Fibroblast of skin of right biceps (primary cell): ENCODE measurements at places on chromosomes 2 and 18.

- DNase-seq: no peak
These were observed 126.1 kb downstream of the TCF4 start for GRCh38 chr18:55461848-55462247.

- no peak for DNase-seq
These were observed 42.1 kb upstream of the SCN7A start for GRCh38 chr2:166536111-166536510.

DNA sequence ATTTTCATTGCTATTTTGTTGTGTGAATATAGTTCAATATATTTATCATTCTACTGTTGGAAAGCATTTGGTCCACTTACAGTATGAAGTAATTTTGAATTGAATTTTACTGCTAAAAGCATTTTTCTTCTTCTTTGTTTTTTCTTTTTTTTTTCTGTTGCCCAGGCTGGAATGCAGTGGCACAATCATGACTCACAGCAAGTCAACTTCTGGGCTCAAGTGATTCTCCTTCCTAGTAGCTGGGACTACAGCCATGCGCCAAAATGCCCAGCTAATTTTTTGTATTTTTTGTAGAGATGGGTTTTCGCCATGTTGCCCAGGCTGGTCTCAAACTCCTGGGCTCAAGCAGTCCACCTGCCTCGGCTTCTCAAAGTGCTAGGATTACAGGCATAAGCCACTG is 2.4 kb upstream of the ETAA1 start:
- DNase-seq: peak; percentile 42

DNA sequence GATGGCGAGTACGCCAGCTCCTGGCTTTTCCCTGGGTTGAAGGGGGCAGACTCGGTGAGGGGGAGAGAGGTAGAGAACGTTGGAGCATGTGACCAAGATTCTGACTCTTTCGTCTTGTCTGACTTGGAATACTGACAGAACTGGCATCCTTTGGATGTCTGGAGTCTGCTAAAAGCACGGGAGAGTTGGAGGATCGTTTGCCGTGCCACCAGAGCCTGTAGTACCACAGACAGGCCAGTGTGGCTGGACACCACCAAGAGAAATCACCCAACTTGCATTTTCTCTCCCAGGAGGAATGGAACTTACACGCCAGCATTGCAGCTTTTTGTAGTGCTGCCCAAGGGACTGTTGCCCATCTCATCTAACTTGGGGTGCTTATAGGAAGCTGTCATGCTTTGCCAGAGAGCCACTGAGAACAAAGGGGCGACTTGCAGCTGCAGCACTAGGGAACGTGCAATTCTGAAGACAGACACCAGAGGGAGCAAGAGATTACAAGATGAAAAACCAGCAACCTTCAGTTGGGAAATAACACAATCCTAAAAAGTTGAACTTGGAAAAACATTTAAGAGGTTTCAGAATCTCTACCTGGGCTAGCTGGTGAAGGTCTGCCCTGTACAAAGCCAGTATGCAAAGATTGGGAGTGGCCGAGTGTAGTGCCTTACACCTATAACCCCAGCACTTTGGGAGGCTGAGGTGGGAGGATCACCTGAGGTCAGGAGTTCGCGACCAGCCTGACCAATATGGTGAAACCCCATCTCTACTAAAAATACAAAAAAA is 24.1 kb downstream of the PSMG2 start:
- peak; percentile 63 for DNase-seq

DNA sequence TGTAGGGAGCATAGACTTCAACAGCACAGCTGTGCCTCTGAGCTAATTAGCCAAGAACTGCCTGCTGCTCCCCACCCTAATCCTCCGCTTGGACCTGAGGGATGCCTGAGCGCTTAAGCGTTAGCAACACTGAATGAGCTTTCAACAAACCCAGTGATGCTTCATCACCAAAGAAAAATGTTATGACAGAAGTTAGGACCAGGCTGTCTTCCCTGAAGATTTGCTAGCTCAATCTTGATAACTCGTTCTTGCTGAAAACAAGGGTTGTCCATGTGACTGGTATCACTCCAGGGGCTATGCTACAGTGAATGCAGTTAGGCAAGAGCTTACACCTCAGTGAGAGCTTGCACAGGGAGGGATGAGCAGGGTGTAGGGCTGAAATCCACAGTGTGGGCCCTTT is 190.7 kb upstream of the SIX2 start:
- DNase-seq: peak; percentile 64

DNA sequence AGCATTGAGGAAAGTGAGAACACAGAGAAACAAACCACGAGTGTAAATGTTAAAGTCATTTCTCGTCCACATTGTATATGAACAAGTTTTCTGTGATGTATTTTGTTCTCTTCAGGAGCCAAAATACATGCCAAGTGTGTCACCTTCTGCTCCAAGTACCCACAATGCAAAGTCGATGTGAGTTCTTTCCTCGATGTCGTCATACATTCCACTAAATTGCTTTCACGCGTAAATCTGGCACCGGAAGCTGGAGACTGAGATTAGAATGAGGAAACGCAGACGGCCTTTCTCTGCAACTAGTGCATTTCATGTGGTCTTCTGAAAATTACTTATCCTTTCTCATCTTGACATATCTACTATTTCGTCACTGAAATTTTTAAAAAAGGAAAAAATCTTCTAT is 118.5 kb upstream of the SALL3 start:
- DNase-seq: peak; percentile 11

- DNase-seq: peak; percentile 17
These were observed 112.5 kb downstream of the KCNF1 start for GRCh38 chr2:11024259-11024645.

- DNase-seq: no peak
These were observed 196.2 kb downstream of the ZNF385B start for GRCh38 chr2:179664972-179665812.

DNA sequence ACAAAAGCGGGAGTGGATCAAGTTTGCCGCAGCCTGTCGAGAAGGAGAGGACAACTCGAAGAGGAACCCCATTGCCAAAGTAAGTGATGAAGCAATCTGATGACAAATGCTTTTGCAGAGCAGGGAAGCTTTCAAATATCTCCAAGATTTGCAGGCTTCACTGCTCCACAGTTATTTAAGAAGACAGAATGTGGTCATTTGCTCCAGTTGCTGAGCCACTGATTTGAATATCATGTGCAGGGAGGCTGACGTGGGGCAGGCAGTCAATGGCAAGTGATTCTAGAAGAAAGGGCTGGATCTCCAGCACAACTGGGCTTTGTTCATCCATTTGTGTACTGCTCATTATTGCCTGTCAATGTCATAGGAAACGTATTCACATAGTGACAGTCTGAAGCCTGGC is 10.2 kb downstream of the DSG4 start:
- no peak for DNase-seq

DNA sequence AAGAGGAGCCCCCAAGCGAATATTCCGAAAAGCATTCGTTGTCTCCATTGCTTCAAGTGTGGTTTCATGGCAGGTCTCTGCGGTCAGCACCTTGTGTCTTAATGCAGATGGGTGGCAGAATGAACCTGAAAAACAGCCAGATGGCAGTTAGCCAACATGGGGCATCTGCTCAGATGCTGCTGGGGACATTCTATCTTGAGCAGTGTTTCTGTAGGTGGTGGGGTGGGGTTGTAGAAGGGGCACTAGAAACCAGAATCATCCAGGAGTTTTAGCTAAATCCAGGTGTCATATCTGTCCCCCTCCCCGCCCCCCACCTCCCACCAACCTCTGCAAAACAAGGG is 42.1 kb downstream of the ST6GAL2 start:
- DNase-seq: no peak

DNA sequence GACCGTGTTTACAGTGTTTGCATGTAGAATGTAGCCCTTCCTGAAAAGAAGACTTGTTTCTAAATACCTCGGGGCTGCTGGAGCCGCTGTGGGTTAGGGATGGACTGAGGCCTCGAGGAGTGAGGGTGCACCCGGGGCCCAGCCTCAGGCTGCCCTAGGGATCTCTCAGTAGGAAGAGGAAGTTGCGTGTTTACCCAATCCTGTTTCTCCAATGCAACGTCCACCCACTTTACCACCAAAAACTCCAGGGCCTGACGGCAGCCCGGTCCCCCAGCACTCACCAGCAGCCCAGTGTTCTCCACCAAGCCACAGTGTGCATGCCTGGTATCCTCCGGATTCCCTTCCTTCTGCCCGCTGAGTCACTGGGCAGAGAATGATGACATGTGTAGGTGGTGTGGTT is 255.8 kb downstream of the GLI2 start:
- DNase-seq: no peak

DNA sequence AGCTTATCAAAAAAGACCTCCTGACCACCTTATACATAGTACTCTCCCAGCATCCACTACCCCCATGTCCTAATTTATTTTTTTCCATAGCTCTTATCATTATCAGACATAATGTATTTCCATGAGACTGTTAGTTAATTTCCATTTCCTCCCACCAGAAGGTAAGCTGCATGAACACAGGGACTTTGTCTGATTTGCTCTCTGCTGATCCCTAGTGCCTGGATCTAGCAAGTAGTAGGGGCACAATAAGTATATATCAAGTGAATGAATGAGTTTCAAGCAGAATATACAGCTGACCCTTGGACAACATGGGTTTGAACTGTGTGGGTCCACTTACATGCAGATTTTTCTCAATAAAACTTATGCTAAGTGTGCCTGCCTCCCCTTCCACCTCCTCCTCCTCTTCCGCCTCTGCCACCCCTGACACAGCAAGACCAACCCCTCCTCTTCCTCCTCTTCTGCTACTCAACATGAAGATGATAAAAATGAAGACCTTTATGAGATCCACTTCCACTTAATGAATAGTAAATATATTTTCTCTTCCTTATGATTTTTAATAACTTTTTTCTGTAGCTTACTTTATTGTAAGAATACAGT is 53.8 kb downstream of the CTAGE1 start:
- no peak for DNase-seq

DNA sequence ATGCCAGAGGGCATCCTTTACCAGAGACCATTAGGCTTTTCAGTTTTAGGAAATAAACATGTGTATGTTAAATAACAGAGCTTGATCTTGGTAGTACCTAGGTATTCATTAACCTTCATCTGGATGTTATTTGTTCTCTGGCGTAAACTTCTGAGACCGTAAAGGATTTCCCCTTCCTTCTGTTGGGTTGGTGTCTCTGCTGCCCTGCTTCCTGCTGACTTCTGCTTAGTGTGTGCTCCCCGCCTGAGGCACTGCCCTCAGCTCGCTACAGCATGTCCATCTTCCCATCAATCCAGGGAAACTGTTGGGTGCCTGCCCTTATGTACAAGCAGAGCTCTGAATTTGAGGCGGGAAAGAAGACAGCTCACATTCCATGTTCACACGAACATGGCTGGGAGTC is 177.9 kb downstream of the TPGS2 start:
- no peak for DNase-seq

- no peak for DNase-seq
These were observed 469.9 kb upstream of the NRP2 start for GRCh38 chr2:205212357-205212756.

- no peak for DNase-seq
These were observed 111.7 kb downstream of the RTP5 start for GRCh38 chr2:241981076-241981700.

GRCh38 chr2:231664727-231665126 is 43.6 kb upstream of the PTMA start:
- DNase-seq: no peak

DNA sequence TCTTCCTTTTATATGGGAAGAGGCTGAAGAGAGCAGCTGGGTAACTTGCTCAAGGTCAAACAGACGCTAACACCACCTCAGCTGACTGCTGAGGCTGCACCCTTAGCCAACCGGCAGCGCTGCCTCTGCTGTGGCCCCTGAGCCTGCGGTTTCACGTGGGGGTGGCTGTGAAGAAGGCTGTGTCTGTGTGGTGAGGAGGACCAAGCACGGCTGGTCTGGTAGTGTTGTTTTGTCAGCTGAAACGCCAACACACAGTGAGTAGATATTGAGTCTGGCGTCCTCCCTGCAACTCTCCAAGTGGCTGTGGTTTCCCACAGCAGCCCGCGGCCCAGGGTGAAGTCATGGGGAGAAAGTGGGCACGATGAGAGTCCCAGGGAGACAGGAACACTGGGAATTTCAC is 69.6 kb downstream of the THNSL2 start:
- DNase-seq: no peak

GRCh38 chr2:112277596-112278220 is 2.3 kb downstream of the ZC3H6 start:
- DNase-seq: peak; percentile 9

DNA sequence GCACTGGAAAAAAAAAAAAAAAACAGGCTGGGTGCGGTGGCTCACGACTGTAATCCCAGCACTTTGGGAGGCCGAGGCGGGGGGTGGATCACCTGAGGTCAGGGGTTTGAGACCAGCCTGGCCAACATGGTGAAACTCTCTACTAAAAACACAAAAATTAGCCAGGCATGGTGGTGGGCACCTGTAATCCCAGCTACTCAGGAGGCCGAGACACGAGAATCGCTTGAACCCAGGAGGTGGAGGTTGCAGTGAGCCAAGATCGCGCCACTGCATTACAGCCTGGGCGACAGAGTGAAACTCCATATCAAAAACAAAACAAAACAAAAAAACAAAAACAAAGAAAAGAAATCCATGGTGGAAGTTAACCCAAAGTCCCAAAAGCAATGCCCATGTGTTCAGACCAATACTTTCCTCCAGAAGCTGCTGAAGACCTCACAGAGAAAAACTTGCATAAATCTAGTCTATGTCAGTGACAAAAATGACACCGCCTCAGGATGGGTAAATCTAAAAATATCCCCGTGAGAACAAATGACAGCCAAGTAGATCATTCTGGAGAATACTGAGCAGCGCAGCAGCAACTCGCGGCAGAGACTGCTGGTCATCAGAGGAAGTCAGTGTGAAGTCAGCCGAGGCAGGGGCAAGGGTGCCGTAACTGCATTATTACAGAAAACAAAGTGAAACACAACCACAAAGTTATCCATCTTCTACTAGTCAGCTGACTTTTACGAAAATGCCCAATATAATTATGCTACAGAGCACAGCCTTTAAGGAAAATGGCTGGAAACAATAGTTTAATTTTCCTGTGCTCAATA is 41.0 kb downstream of the LPIN2 start:
- no peak for DNase-seq
